ENCODE measurements at places on chromosomes 3 and 15.

- no peak for DNase-seq
Measured at GRCh38 chr3:107704477-107704876, 181.7 kb downstream of the BBX start.

- DNase-seq: no peak
Measured at GRCh38 chr3:9124730-9125129, 124.7 kb downstream of the SRGAP3 start.

DNA sequence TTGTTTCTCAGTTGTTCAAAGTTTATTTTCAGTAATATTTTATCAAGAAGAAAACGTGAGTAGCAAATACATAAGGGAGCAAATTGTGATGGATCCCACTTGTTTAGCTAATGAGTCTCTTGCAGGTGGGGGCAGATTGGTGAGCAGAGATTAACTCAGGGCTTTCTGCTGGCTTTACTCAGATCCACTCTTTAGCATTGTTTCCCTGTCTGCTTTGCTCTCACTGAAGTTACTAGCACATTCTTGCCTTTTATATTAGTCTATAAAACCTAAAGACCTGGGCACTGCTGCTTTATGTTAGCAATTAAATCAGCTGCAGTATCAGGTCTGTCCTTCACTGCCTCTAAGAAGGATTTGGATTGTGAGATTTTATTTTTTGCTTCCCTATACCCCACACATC is 71.5 kb downstream of the STAC start:
- DNase-seq: no peak

DNA sequence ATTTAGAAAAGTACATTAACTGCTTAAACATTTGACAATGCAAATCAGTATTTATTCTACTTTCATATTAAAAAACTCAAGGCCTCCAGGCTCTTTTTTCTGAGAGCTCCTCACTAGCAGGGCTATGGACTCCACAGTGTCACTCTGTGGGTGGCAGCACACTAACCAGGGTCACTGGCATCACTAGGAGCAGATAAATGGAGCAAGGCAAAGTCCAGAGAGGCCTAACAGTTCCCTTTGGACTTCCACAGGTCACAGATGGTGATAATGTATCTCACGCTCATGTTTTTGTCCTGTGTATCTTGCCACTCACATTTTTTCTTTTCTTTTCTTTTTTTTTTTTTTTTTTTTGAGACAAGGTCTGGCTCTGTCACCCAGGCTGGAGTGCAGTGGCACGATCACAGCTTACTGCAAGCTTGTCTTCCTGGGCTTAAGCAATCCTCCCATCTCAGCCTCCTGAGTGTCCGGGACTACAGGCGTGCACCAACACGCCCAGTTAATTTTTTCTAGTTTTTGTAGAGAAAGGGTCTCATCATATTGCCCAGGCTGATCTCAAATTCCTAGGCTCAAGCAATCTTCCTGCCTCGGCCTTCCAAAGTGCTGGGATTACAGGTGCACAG is 7.8 kb downstream of the SPG21 start:
- DNase-seq: no peak

DNA sequence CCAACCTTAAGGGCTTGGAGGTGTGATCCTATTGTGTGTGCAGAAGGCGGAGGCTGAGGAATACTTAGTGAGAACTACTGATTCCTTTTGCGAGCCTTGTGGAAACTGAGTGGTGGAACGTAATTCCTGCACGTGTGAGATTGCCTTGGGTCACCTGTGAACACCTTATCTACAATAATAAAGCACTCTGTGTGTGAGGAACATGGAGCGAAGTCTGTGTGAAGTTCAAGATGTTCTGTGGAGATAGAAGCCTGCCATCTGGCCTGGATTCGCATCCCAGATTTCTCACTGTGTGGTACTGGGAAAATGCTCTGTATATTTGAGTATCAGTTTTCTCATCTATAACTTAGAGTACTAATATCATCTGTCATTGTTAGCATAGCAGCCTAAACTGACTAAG is 179.5 kb upstream of the PDZRN3 start:
- DNase-seq: no peak

DNA sequence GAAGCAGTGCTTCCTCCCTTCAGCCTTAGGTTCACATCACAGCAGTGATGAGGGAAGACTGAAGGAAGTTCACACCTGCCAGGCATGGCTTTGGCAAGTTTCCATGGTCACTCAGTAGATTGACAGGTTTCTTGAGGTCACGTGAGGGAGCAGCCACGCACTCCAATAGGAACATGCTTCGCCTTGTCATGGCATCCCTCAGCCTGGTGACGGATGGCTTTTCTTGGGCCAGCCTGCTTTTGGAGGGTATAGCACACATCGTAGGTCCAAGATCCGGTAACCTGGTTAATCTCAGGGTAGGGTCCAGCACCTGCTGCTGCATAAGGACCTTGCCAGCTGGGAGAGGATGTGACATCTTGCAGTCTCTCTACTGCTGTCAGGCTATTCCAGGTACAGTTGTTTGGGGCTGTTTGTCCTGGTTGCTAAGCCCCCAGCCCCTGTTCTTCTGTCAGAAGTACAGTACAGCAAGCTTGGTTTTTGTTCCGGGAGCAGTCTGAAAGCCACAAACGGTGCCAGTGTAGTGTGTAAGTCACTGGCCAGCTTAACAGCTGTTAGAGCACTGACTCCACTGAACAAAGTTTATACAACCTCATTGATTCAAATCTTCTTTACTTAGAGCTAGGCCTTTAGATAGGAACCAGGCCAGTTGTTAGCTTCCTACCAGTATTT is 42.3 kb downstream of the PSMD6 start:
- DNase-seq: no peak

- no peak for DNase-seq
Measured at GRCh38 chr3:60574046-60574769, 677.0 kb downstream of the FHIT start.

- DNase-seq: no peak
Measured at GRCh38 chr3:71003511-71003910, 580.0 kb downstream of the FOXP1 start.

DNA sequence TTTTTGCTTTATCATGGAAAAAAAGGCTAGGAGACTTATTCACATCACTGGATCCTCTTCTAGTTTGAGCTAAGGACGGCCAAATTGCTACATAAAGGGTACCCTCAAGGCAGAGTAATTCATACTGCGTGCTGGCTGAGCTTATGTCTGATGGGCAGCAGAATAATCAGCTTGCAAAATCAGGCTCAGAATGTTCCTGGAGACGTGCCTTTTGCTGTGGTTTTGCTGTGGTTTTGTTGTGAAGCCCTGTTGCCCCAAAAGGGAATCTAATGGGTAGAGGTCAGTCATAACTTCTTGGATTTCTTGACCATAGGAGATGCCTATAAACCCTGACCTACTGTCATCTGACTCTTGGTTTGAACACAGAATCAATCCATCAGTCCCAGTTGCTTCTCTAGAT is 189.9 kb downstream of the SOX2 start:
- DNase-seq: no peak

- DNase-seq: no peak
Measured at GRCh38 chr15:72146934-72147333, 28.7 kb downstream of the SENP8 start.

DNA sequence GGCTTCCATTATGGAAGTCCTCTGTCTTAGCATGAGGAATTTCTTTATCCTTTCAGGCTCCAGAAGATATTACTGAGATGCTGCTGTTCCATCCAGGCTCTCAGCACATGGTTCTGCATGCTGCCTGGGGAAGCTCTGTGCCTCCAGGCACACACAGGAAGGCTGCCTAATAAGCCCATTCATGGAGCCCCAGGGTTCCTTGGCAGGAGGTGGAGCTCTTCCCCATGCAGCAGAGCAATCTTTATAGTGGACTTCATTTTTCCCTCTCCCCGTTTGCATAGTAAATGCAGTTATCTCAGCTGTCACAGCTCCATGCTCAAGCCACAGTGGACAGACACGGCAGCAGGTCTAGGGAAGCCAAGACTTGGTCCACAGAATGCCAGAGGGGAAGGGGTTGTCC is 57.6 kb downstream of the BOC start:
- DNase-seq: no peak

DNA sequence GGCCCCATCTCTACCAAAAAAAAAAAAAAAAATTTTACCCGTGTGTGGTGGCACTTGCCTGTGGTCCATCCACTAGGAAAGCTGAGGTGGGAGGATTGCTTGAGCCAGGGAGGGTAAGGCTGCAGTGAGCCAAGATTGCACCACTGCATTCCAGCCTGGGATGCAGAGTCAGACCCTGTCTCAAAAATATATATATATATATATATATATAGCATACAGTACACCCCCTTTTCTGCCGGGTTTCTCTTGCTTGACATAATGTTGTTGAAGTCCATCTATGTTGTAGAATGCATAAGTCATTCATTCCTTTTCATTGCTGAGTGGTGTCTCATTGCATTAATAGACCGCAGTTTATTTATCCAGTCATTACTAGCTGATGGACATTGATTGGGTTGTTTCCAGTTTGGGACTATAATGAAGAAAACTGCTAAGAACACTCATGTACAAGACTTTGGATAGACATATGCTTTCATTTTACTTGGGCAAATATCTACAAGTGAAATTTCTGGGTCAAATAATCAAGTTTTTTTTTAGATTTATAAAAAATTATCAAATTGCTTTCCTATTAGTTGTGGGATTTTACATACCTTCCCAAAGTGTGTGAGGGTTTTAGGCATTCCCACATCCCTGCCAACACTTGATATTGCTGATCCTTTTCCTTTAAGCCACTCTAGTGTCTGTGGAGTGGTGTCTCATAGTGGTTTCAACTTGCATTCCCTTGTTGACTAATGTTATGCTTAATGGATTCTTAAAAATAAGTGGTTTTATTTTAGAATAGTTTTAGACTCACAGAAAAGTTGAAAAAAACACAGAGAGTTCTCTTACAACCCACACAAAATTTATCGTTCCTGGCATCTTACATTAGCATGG is 2.1 kb upstream of the PRR20G start:
- no peak for DNase-seq

GRCh38 chr3:66430876-66431275 is 69.9 kb downstream of the LRIG1 start:
- DNase-seq: no peak

GRCh38 chr3:192566706-192567290 is 160.5 kb downstream of the FGF12 start:
- DNase-seq: no peak

DNA sequence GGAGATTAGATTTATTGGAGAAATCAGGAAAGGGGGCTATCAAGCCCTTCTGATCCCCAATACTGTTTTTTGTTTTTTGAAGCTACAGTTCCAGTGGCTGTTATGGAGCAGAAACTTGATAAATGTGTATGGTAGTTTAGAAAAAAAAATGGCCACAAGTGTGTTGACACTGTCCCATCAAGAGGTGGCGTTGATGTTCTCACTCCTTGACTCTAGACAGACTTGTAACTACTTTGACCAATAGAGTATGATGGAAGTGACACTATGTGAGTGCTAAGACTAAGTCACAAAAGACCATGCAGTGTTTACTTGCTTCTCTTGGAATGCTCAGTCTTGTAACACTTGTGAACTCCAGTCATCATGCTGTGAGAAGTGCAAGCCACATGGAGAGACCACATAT is 356.7 kb downstream of the PDCD6IP start:
- no peak for DNase-seq

DNA sequence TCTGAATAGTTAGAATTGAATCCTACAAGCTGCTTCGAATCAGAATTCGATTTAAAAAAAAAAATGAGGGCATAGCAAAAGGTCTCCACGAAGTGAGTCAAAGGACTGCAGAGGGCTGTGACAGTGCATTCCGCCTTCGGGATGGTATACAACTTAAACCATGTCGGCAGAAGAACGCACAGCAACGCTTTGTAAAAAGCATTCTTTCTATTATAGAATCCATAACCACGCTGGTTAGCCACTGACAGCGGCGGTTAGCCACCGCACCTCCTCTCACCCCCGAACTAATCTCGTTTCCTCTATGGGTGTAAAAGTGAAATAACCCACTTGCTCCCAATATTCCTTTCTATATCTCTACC is 664 bp upstream of the PIK3CA start:
- no peak for DNase-seq

- DNase-seq: no peak
Measured at GRCh38 chr3:153247331-153248330, 85.6 kb downstream of the RAP2B start.

- DNase-seq: no peak
Measured at GRCh38 chr3:131353016-131353877, 28.3 kb upstream of the NUDT16 start.
